ENCODE measurements at places on chromosomes 5 and 9.

GRCh38 chr5:167261309-167262100 lies 1029.9 kb upstream of the WWC1 start:
- H3K27ac ChIP-seq, result no peak overlapping the region
- DNase-seq, result no peak
- H3K4me3 ChIP-seq, result no peak overlapping the region
- no peaks in the 10 kb centered on the region for H3K4me1 ChIP-seq

GRCh38 chr9:93037476-93037971 lies 21.0 kb upstream of the SUSD3 start:
- no peak overlapping the region for H3K4me3 ChIP-seq
- H3K27ac ChIP-seq, result peak overlapping the region; percentile 55
- no peak for DNase-seq
- H3K4me1 ChIP-seq, result peaks cover 26% of the 10 kb centered on the region

DNA sequence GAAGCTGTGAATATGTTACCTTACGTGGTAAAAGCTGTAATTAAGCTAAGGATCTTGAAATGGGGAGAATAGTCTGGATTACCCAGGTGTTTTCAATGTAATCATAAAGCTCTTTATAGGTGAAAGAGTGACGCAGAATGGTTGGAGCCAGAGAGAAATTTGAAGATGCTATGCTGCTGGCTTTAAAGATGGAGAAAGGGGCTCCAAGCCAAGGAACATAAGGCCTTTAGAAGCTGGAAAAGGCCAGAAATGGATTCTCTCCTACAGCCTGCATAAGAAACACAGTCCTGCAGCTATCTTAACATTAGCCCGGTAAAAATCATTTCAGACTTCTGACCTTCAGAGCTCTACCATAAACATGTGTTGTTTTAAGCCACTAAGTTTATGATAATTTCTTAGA lies 243.3 kb upstream of the VLDLR start:
- H3K4me3 ChIP-seq, result no peak overlapping the region
- DNase-seq, result no peak
- H3K27ac ChIP-seq, result no peak overlapping the region
- no peaks in the 10 kb centered on the region for H3K4me1 ChIP-seq

DNA sequence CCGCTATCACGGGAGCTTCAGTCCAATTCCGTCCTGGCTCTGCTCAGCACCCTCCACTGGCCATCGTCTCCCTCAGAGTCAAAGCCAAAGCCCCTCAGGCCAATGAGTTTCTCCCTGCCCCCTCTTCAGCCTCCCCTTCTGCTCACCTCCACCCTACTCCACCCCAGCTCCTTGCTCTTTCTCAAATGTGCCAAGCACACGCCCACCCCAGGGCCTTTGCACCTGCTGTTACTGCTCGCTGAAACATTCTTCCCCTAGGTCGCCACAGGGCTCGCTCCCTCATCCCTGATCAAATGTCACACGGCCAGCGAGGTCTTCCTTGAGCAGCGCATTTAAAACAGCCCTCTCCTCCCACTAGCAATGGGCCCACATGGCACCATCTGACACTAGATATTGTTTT lies 6.3 kb upstream of the ENG start:
- H3K27ac ChIP-seq, result peak overlapping the region; percentile 87
- no peaks in the 10 kb centered on the region for H3K36me3 ChIP-seq
- peaks cover 36% of the 10 kb centered on the region for H3K4me1 ChIP-seq
- DNase-seq, result no peak
- no peak overlapping the region for H3K4me3 ChIP-seq
- no peaks in the 10 kb centered on the region for H3K27me3 ChIP-seq

GRCh38 chr5:1410156-1411014 lies 34.9 kb downstream of the SLC6A3 start:
- peaks cover 10% of the 10 kb centered on the region for H3K4me1 ChIP-seq
- H3K36me3 ChIP-seq, result no peaks in the 10 kb centered on the region
- no peak overlapping the region for H3K4me3 ChIP-seq
- H3K27me3 ChIP-seq, result peaks cover 46% of the 10 kb centered on the region
- DNase-seq, result no peak
- H3K27ac ChIP-seq, result no peak overlapping the region

DNA sequence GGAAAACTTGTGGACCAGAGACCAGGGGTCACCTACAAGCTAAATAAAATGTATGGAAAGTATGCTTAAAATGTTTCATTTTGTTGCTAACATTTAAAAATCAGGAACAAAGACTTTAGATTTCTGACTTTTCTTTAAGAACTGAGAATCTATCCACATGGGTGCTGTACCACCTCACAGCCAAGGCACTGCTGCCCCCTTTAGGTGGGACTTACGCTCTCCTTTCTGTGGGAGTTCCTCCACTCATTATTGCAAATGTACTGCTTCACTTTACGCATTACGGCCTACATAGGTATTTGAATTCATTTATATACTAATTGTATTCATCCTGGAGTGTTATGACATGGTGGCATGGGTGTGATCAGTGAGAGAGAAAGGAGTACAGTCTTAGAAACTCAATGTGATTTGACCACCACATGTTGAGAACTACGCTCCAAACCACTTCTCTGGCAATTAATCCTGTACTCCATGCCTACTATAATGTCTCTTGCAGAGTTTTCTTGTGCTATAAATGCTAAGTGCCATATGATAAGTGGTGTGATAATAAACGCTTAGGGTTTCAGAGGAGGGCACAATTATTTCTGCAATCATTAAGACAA lies 24.7 kb upstream of the CETN3 start:
- DNase-seq, result no peak
- H3K27ac ChIP-seq, result no peak overlapping the region
- H3K4me3 ChIP-seq, result no peak overlapping the region
- H3K4me1 ChIP-seq, result no peaks in the 10 kb centered on the region

DNA sequence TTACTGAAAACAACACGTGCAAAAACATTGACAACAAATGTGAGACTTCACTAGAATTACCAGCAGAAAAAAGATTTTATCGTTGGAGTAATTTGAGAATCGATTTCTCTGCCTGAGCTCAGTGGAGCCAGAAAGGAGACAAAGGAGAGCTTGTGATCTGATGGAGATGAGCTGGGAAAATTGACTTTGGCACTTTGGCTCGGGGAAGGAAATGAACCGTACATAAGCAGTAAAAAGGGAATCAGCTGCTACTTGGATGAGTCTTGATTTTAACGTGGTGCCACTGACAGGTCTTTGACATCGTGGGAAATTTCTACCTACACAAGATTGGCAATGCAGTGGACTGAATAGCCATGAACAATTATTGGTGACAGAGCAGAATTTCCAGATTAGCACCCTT lies 244.7 kb upstream of the RPS23 start:
- DNase-seq, result no peak
- H3K4me1 ChIP-seq, result no peaks in the 10 kb centered on the region
- no peaks in the 10 kb centered on the region for H3K36me3 ChIP-seq
- peaks cover 10% of the 10 kb centered on the region for H3K27me3 ChIP-seq
- H3K4me3 ChIP-seq, result no peak overlapping the region

- no peak overlapping the region for H3K4me3 ChIP-seq
- no peak for DNase-seq
- H3K36me3 ChIP-seq, result no peaks in the 10 kb centered on the region
- no peak overlapping the region for H3K27ac ChIP-seq
Observed at GRCh38 chr9:115209601-115210306, 91.8 kb upstream of the TNC start.

DNA sequence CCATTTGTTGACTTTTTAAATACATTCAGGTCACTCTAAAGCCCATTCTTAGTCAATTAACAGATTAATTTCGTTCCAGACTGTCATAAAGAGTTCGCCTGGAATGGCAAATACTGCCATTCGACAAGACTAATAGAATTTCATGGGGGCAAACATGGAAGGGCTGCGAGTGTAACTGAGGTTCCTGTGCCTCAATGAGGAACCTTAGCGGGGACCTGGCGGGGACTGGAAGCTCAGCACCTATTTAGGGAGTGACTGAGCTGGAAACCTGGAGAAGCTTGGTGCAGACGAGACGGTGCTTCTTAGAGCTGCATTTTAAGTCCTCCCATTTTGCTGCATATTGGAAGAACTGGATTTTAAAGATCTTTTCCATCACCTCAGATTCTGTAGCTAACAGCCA lies 3.4 kb downstream of the VCAN start:
- H3K36me3 ChIP-seq, result no peaks in the 10 kb centered on the region
- H3K27ac ChIP-seq, result no peak overlapping the region
- peaks cover 20% of the 10 kb centered on the region for H3K4me1 ChIP-seq

DNA sequence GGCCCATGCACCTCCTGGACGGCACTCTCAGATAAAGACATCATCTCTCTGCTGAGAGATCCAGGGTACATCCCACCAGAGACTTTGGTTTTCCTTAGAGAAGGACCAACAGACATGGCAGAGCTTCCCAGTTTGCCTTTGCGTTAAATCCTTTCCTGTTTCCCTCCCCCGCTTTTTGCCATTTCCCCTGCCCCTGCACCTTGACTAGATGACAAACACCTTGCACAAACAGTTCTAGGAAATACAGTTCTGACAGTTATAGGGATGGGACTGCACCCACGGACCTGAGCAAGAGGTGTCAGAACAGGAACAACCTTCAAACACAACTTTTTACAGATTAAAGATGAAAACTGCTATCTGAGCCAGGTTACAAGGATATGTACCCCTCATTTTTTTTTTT lies 288.9 kb downstream of the MSX2 start:
- DNase-seq, result no peak
- H3K36me3 ChIP-seq, result no peaks in the 10 kb centered on the region
- no peaks in the 10 kb centered on the region for H3K27me3 ChIP-seq
- no peaks in the 10 kb centered on the region for H3K4me1 ChIP-seq
- H3K4me3 ChIP-seq, result no peak overlapping the region

DNA sequence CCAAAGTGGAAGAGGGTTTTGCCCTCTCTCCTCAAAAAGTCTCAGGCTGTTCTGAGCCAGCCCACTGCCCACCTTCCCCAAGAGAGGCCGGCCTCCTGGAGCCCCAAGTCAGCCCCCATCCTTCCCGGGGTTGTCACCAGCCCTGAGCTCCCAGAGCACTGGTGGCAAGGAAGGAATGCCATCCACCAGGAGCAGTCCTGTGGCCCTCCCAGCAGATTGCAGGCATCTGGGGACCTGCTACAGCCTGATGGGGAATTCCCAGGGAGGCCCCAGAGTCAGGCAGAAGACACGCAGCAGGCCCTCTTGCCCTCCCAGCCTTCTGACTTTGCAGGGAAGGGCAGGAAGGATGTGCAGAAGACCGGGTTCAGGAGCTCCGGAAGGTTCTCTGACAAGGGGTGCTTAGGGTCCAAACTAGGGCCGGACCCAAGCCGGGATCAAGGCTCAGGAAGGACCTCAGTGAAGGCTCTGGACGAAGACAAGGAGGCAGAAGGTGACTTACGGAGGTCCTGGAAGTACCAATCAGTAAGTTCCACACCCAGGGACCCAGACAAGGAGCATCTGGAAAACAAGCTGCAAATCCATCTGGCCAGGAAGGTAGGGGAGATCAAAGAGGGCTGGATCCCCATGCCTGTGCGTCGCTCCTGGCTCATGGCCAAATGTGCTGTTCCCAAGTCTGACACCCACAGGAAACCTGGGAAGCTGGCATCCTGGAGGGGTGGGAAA lies 3.7 kb downstream of the SPATA31E1 start:
- H3K4me1 ChIP-seq, result no peaks in the 10 kb centered on the region
- peaks cover 38% of the 10 kb centered on the region for H3K27me3 ChIP-seq
- H3K36me3 ChIP-seq, result no peaks in the 10 kb centered on the region
- H3K27ac ChIP-seq, result no peak overlapping the region
- DNase-seq, result no peak

DNA sequence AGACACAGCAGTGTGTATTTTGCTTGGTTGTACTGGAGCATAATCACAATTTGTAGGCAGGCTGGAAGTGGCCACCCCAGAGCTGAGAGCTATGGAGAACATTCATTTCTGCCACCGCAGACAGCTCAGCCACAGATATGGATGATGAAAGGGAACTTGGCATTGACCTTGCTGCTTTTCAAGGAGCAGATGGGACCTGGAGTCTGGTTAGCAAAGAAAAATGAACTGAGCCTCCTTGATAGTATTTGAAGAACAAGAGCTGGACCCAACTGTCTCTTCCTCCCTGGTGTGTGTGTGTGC lies 395.2 kb upstream of the ZNF462 start:
- no peak for DNase-seq
- H3K27ac ChIP-seq, result no peak overlapping the region
- no peak overlapping the region for H3K4me3 ChIP-seq
- no peaks in the 10 kb centered on the region for H3K4me1 ChIP-seq
- no peaks in the 10 kb centered on the region for H3K36me3 ChIP-seq

- DNase-seq, result no peak
- H3K36me3 ChIP-seq, result peaks cover 2% of the 10 kb centered on the region
- H3K4me1 ChIP-seq, result peaks cover 6% of the 10 kb centered on the region
- no peak overlapping the region for H3K27ac ChIP-seq
Observed at GRCh38 chr5:179918742-179919486, 11.2 kb upstream of the TBC1D9B start.

- H3K36me3 ChIP-seq, result peaks cover 42% of the 10 kb centered on the region
- H3K27ac ChIP-seq, result no peak overlapping the region
- no peak overlapping the region for H3K4me3 ChIP-seq
- H3K27me3 ChIP-seq, result no peaks in the 10 kb centered on the region
- DNase-seq, result no peak
Observed at GRCh38 chr9:124906966-124907365, 33.9 kb downstream of the GOLGA1 start.

DNA sequence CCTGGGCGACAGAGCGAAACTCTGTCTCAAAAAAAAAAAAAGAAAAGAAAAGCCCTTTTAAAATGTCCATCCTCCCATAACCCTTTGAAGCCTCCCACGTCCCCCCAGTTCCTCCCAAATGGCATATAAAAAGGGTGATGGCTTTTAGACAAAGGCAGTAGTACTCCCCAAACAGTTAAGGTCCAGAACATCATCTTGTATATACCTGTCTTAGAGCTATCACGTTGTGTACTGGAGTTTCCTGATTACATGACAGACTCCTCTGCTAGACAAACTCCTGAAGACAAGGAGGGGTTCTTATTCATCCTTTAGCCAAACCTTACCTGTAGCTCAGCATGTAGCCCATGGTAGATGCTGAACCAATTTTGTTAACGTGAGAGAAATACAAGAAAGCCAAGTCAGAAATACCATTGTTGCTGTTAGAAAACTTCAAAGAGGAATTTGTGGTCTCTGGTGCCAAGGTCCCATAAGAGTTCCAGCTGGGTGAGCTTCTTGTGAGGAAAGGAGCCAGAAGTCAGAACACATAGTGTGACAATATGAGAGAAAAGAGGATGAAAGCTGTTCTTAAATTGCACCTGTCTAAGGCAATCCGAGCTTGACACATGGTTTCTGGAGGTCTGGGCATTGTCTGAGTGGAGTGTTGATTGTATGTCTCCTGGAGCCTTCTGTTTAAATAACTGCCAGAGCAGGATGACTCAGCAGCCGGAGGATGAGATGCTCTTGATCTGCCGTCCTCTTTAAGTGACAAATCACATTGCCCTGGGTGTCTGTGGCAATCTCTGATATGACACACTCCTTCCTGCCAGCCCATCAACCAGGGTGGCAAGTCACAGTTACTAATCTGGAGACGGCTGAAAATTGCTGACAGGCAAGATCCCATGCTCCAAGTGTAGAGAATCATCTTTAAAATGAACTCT lies 69.1 kb downstream of the ARRDC3 start:
- H3K27ac ChIP-seq, result peak overlapping the region; percentile 95
- H3K4me1 ChIP-seq, result peaks cover 46% of the 10 kb centered on the region
- peaks cover 20% of the 10 kb centered on the region for H3K36me3 ChIP-seq
- peak overlapping the region; percentile 36 for H3K4me3 ChIP-seq
- DNase-seq, result peak; percentile 44

GRCh38 chr9:121362813-121363621 lies 7.0 kb downstream of the STOM start:
- peaks cover 13% of the 10 kb centered on the region for H3K36me3 ChIP-seq
- peak overlapping the region; percentile 16 for H3K4me3 ChIP-seq
- no peak for DNase-seq
- peaks cover 69% of the 10 kb centered on the region for H3K4me1 ChIP-seq

Data from central memory CD8-positive, alpha-beta T cell (primary cell).